ENCODE measurements at places on chromosomes 5 and 9.
A peak's percentile ranks its signal among the peaks of the same experiment; 100 is the strongest.

DNA sequence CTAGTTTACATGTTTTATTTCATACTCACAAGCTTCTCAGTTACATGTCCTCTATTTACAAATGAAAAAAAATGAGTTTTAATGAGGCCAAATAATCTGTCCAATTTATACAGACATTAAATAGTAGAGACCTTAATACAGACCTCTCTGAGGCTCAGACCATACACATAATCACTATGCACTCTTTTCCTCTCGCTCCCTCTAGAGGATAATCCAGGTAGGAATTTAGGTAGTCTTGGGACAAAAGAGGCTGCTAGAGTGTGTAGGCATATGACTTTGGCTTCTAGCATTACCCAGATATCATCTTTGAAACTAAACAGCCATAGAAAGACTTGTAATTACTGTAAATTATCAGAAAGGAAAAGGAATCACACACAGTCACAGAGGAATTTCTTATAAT lies 444.7 kb downstream of the HINT1 start:
- no peak for DNase-seq

- no peak for DNase-seq
Observed at GRCh38 chr5:141655020-141655419, 3.8 kb upstream of the FCHSD1 start.

GRCh38 chr9:115808695-115809094 lies 344.9 kb upstream of the PAPPA start:
- DNase-seq: no peak

DNA sequence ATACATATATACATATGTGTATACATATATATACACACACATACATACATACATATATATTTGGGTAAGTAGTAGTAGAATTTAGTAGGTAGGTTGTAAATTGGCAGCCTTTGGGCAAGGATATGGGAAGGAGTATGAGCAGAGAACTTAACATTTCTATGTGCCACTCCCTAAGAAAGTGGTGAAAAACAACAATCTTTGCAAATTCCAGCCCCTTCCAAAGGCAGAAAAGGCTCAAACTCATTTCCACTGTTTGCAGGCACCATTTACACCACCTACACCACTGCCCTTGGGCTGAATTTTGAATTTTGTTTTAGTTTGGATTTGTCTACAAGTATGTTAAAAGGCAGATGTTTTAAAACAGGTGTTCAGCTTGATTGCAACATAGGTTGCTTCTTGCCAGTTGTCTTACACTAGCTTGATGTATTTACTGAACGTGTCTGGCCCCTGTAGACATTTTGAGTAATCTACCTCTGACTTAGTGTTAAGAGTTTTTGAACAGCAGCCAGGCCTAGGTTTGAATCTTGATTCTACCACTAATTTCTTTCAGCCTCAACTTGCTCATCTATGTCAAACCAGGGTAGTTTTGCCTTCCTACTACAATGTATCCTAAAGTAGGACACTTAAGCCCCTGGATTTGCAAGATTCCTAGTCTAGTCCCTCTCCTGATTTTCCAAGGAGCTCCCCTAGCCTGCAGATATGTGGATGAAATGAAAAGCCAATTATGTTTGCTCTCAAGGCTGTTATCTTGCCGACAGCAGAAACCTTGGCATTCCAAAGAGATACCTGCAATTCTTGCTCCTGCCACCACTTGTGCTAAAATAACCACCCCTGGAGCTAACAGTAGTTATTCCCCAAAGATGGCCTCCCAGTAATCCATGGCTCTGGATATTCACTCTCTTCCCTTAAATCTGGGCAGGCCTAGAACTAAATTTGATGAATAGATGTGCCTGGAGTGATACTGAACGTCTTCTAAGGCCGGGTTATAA lies 156.2 kb upstream of the SLC44A1 start:
- DNase-seq: no peak

GRCh38 chr5:88690409-88691229 lies 192.4 kb downstream of the MEF2C start:
- DNase-seq: peak; percentile 39

DNA sequence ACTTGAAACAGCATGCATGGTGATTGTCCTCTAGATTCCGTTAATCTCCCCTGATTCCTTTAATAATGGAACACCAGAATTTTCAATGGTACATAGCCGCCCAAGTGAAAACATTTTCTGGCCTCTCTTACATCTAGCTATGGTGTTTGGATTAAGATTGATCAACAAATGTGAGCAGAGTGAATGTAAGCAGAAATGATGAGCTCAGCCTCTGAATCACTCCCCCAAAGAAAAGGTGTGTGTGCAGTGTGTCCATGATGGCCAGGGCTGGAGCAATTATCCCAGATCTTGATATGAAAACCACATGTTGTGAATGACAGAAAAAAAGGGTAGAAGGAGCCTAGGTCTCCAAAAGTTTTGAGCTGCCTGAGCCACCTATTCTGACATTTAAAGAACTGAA lies 55.3 kb downstream of the OR2K2 start:
- DNase-seq: no peak

DNA sequence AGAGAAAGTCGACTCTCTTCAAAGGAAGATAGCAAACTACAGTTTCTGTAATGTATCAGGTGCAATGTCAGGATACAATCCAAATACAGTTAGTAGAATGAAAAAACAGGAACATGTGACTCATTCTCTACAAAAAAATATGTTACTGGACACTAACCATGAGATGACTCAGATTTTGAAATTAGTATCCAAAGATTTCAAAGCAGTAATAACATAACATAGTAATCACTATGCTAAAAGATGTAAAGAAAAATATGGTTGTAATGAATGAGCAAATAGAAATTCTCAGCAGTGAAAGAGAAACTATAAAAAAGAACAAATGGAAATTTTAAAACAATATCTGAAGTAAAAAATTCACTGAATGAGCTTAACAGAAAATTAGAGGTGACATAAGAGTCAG lies 42.3 kb downstream of the SHOC1 start:
- no peak for DNase-seq

- no peak for DNase-seq
Observed at GRCh38 chr9:105341434-105342146, 97.1 kb downstream of the SLC44A1 start.

DNA sequence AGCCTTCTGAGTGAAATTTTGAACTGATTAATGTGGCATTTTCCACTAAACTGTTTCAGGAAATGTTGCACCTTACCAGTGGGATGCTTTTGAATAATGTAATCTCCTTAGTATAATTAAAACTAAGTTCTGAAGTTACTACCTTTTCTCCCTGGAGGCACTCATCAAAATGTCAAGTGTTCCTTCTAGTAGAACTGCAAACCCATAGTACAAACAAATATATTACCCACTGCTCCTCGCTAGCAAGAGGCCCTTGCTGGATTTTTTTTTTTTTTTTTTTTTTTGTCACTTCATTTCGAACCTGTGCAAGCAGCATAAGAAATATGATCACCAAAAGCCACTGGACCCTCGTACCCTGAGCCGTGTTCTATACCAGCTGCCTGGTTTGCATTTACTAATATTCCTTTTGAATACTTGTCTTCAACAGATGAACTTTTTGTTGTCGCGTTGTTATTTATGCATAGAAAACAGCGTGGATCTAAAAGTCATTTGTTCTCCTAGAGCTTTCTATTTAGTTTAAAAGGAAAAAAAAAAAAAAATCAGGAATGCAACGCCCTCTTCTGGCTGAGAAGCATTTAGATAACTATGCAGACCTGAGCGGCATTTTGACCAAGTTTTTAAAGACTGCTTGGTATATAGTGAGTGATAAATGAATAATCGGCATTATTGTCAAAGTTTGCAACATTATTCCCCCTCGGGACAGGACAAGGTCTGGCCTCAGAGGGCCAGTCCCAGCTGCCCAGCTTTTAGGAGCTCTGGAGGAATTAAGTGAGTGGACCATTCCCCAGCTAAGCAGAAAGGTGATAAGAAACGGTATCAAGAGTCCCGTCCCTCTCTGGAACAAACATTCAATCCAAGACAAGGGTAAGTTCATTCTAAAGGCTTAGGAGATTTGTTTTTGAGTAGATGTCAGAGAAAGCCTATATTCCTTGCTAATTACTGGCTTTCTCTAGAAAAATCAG lies 162.5 kb upstream of the KIF2A start:
- DNase-seq: no peak

DNA sequence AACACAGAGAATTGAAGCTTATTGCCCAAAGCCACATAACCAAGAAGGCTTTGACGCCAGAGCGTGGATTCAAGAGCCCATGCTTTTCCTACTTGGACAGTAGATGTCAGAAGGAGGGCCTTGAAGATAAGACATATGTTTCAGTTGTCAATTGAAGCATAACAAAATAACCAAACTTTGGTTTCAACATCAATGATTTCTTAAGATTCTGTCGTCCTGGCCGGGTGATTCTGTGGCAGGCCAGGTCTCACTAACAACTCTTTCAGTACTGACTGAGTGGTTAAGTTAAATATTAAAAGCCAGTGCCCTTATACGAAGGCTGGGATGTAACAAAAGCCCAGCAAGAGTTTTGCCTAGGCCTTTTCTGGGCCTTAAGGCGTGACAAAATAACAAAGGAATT lies 94.0 kb downstream of the RCL1 start:
- DNase-seq: no peak

DNA sequence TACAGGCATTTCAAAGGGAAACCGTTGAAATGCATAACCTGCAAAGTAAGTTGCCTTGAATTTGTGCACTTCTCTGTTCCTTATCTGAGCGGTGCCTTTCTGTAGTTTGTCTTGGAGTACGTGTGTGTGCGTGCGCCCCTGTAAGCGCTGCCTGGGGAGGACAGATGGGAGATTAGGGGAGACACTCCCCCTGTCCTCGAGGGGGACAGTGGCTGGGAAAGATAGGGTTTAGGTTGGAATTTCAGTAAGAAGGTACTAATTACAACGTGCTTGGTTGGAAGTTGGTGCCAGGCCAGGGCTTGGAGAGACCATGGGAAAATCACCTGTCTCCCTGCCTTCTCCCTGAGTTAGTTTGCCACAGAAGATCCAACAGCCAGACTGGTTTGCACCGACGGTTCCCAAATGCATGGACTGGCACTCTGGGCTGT lies 73.2 kb downstream of the PIK3R1 start:
- no peak for DNase-seq

DNA sequence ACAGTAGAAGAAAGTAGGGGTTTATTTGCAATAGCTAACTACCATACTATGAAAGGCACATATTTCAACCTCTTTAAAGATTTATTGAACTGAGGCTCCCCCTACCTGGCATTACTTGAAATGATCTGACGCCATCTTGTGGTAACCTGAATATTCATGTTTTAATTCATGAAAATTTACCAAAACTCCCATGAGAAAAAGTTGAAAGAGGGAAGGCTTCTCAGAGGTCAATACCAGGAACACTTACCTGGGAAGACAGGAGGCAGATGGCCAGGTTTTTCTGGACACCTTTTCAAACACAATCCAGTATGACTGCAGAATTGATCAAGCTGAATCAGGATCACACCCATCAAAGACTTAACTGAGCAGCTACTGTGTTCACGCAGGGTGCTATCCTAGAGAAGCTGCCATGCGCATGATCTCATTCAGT lies 9.4 kb downstream of the PRELID2 start:
- peak; percentile 10 for DNase-seq

- no peak for DNase-seq
Observed at GRCh38 chr5:78182838-78183237, 111.7 kb downstream of the AP3B1 start.

DNA sequence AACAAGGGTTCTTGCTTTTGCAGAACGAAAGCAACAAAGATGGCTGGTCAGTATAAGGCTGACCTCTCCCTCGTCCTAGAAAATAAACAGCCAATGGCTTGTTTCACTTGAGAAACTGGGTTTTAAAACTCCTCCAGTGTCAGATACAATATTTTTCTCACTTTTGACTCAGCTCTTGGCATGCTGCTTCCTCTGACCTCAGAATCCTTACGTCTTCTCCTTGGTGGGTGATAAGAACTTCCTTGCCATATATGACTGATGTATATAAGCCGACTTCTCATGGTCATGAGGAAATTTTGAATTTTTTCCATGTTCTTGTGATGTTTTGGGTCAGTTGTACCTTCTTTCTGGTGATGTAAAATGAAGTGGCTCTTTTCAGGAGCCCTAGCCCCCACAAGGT lies 3.8 kb downstream of the ZNF618 start:
- no peak for DNase-seq

- DNase-seq: no peak
Observed at GRCh38 chr5:145236983-145237382, 598.2 kb downstream of the PRELID2 start.

- DNase-seq: no peak
Observed at GRCh38 chr9:7121664-7122063, 363.9 kb downstream of the KDM4C start.

GRCh38 chr9:5841771-5842573 lies 9.1 kb upstream of the ERMP1 start:
- DNase-seq: no peak

DNA sequence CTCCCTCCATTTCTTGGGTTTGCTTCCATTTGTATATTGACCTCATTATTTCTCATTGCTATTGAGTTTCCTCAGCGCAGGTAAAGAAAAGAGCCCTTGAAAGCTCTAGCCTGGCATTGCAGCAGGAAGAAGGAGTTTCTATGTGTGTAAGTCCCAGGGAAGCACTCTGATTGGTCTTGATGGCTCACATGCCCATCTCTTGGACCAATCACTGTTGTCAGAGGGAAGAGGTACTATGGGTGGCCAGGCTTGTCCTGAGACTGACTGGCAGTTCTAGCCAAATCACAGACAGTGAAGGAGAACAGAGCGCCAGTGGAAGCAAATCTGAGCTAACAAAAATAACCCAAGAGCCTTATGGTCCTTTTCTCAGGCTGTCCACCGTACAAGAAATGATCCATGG lies 219.0 kb downstream of the PAX5 start:
- no peak for DNase-seq

GRCh38 chr5:99025298-99026045 lies 96.7 kb upstream of the CHD1 start:
- no peak for DNase-seq

GRCh38 chr5:136853971-136854370 lies 488.6 kb upstream of the TRPC7 start:
- no peak for DNase-seq

DNA sequence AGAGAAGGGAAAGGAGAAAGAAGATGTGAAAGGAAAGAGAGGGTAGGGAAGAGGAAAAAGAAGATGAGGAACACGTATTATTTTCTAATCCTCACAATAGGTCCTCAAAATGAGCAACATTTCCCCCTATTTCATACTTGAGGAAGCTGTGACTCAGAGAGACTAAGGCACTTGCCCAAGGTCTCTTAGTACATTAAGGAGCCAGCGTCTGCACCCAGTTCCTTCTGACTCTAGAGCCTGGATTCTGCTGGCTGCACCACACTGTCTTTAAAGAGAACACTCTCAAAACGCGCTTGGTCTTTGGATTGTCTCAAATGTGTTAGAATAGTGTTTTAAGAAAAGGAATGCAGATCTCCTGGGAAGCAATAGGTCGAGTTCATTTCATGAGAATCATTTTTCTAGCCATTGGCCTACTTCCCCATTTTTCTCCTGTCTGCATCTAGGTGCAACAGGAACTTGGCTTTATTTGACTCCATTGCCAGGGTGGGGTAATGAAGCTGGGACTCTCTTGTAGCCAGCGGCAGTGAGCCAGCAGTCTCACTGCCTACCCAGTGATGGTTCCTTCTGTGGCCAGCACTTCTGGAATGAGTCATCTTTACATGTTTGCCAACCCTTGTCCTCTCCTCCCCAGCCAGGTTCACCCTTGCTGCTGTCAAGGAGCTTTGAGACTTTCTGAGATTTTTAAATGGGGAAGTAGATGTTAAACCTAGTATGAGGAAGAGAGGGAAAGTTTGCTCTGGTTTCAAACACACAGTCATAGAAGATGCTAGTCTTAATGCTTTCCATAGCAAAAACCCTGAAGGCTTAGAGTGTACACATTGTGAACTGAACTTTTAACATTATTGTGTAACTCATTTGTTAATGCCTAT lies 82.7 kb downstream of the DOCK8 start:
- no peak for DNase-seq

- DNase-seq: no peak
Observed at GRCh38 chr5:179796877-179797608, 3.3 kb downstream of the LTC4S start.

GRCh38 chr5:147508711-147509040 lies 1.2 kb downstream of the DPYSL3 start:
- DNase-seq: no peak
